ENCODE measurements at places on chromosomes 5 and 9.

DNA sequence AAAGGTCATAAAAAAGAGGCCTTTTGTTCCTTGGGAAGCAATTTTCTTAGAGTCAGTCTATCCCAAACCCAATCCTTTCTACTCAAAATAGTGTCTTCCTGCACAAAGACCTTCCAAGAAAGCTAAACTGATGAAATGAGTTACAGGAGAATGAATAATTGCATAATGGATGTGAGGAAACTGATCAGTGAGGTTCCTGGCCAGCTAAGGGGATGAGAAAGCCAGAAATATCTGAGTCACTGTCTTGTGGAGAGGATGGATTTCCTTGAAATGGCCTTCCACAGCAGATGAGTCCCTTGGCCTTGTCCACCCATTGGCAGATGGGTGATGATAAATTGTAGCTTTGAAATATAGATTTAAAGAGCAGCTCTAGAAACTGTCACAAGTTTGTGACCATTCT is 756.1 kb downstream of the DNAH5 start:
- DNase-seq: no peak

DNA sequence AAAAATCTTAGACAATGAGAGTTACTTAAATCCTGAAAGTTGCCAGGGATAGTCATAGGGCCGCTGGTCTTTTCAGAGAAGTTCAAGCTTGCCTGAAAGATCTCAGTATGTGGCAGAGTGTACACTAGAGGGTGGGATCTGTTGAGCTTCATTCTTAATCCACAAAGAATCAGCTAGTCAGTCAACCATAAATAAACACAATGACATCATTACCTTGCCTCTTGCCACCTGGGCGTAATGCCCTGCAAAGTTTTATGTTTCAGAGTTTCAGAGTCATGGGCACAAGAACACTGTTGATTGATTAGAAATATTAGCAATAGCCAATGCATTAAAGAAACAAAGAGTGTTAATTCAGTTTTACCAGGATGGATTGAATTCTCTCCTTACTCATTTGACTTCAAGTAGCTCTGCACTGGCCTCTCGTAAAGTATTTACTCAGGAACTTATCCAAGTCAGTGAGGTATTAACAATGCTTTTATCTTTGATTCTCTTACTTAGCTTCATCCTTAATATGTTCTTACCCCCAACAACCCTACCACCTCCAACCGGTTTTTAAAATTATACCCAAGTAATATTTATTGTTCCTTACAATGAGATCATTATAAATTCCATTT is 14.3 kb upstream of the ANXA1 start:
- no peak for DNase-seq

DNA sequence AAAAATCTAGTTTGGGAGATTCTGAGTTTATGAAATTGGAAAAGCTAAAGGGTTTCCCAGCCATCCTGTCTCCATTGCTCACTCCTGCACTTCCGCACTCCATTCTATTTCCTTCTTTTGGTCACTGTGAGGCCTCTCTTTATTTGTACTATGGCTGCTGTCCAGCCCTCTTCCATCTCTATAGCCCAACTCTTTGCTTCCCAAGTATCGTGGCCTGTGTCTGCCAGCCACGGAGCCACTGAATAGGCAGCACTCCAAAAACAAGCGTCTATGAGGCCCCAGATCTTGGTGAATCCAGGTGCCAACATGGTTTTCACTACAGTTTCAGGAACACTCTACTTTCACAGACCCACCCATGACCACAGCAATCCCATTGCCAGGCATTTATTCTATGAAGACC is 37.2 kb downstream of the GRAMD2B start:
- DNase-seq: no peak

DNA sequence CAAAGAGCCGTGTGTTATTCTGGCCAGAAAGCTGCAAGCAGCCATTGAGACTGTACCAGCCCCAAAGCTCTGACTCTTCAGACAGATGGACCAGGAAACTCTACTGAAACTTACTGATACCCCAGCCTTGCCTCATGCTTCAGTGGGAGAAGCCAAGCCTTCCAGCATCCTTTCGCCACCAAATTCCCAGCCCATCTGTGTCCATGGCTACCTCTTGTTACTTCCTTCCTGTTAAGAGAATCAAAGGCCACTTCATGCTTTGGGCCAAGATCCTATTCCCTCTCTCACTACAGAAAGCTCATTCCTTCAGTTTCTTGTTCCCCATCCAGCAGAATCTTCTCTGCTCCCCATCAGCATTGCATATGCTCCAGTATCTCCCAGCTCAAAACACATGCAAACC is 46.9 kb upstream of the FREM1 start:
- DNase-seq: no peak

DNA sequence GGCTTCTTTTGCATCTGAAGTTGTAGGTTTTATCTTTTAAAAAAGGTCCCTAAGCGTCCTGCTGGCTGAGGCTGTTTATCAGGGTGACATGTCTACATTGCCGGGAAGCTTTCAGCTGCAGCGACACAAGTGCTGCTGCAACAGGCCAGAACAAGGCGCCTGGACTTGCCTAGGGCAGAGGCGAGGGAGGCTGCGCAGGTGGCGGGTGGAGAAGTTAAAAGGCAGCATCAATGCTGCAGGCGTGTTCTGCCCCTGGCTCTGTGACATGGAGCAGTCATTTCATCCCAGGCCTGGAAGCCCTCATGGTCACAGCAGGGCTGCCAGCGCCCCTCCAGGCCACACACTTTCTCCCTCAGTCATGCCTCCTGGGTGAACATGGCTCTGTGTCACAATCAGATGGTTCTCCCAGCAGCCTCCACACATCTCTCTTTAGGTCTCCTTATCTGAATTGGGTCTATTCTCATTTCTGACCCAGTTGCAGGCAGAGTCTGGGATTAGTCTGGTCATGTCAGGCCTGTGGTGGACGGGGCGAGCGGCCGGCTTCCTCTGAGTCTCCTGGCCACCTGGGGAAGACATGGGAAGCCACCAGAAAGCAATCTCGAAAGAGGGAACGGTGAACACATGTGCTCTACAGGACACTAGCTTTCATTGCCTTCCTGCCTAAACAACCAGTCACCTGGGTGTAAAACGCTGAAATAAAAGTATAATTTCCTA is 41.3 kb downstream of the IRX2 start:
- no peak for DNase-seq

GRCh38 chr5:74465724-74466123 is 174.8 kb downstream of the ENC1 start:
- DNase-seq: no peak
